H54 (cell line): ENCODE measurements at places on chromosomes 16 and 17.

GRCh38 chr17:64385187-64386083 is 5.2 kb downstream of the PECAM1 start:
- DNase-seq: peak; percentile 91

- no peak for DNase-seq
These were observed 42.2 kb downstream of the CCDC57 start for GRCh38 chr17:82170412-82170961.

- DNase-seq: peak; percentile 62
These were observed 5.9 kb upstream of the UBE2O start for GRCh38 chr17:76458580-76459490.

DNA sequence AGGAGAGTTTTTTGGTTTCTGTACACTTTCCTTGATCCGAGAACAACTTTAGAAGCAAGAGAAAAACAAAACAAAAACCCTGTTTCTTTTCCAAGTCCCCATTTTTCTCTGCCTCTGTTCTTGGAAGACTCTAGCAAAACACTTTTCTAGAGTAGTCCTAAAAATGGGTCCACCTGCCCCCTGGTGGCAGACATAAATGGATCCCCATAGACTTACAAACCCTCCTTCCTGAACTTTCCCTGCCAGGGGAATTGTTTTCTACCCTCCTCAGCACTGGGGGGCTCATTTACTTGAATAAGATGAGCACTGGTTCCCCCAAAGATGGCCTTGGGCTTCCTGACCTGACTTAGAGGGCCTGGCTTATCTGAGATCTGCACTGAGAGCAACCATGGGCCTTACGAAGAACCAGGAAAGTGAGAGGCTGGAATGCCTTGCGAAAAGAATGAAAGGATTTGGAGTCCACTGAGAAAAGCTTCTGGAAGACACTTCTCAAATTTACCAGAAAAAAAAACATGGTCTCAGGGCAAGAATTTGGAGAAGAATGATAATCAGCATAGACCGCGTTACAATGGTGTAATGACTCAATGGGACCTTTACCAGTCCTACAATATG is 48.0 kb upstream of the CDYL2 start:
- peak; percentile 18 for DNase-seq
